ENCODE measurements at places on chromosomes 12 and 14. TPM values are rescaled to one million over a fixed set of nuclear protein-coding genes. Genes with fewer than 3 reads are reported as not detected.

Gene LTBR
- total RNA-seq, result 108 TPM

Gene HOXC10
- 10.9 TPM for total RNA-seq

Gene GALNT4
- 11.1 TPM for total RNA-seq

Gene KRT6A
- 0.33 TPM for total RNA-seq

Gene HOXC9
- 16.8 TPM for total RNA-seq

Gene TBX5
- total RNA-seq, result 6.2 TPM

Gene HNF1A
- total RNA-seq, result 0.29 TPM

Gene APPL2
- 73.0 TPM for total RNA-seq

Gene PACS2
- 70.9 TPM for total RNA-seq

Gene TAMALIN
- total RNA-seq, result 27.2 TPM

Gene CMAS
- total RNA-seq, result 20.6 TPM

GRCh38 chr14:69844171-69844570, 35.0 kb upstream of the SMOC1 start:
- no peak for DNase-seq

DNA sequence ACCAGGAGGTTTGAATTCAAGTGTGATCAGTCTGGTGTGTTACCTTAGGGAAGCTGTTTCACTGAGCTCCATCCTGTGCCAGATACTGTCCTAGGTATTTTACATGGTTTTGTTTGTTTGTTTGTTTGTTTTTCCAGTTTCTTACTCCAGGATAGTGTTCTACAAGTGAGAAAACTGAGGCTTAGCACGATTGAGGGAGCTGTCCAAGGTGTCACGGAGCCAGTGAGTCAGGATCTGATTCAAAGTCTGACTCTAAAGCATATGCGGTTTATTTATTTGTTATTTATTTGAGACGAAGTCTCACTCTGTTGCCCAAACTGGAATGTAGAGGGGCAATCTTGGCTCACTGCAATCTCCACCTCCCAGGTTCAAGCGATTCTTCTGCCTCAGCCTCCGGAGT, 79.7 kb upstream of the GNG2 start:
- DNase-seq, result no peak

GRCh38 chr12:60278209-60278608, 682.4 kb downstream of the SLC16A7 start:
- DNase-seq, result no peak

DNA sequence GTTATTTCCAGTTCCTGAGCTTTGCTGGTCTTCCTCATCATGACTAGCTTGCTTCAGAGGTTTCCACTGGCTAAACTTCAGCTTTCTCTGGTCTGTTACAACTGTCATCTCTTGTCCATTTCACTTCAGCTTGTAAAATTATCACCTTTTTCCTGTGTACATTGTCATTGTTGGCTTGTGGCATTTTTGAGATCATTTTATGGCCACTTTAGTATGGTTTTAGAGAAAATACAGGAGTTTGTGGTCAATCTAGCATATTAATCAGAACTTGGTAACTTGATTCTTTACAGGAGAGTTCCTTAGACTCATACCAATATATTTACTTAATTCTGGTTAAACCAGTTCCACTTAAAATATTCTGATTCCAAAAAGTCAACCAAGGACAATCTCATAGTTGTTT, 235.9 kb upstream of the KITLG start:
- DNase-seq, result no peak

DNA sequence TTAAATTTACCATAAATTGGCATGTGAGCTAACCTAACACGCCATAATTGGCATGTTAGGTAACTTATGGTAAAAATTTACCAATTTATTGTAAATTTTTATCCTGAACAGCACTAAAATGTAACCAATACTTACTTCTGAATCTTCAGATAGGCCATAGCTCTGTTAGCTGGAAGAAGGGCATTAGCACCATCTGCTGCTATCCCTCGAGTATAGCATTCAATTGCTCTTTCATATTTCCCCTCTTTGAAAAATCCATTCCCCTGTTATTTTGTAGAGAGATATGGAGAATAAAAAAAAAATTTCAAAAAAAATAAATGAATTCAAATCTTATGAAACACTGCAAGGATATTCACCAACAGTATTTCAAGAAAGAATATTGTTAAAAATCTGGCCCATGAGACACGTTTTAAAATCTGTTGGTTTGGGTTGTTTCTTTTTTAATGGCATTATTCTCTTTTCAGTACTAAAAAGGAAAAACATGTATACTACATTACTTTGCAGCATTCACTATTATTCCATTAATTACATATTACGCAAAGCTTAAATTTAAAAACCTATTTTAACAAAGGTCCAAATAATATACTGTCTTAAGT, 19.1 kb downstream of the RPAP3 start:
- no peak for DNase-seq

- no peak for DNase-seq
Measured at GRCh38 chr14:35034440-35034833, 11.6 kb upstream of the FAM177A1 start.

DNA sequence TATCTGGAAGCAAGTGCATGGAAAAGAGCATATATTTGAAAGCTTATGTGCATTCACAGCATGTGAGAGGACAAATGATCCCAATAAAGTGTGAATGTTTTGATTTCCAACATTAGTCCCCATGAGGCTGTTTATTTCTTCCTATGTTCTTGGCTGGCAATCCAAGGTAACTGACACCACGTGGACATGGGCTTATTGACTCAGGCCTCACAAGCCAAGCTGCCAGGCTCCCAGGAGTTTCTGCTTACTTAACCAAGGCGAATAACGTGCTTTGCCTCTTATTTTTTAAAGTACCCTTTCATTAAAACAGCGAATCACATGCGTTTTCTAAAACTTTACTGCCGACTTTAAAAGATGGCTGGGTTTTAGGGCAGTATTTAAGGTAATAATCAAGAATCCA, 441.7 kb downstream of the FUT8 start:
- DNase-seq, result no peak

GRCh38 chr12:26499979-26500640, 304.7 kb downstream of the SSPN start:
- DNase-seq, result no peak

DNA sequence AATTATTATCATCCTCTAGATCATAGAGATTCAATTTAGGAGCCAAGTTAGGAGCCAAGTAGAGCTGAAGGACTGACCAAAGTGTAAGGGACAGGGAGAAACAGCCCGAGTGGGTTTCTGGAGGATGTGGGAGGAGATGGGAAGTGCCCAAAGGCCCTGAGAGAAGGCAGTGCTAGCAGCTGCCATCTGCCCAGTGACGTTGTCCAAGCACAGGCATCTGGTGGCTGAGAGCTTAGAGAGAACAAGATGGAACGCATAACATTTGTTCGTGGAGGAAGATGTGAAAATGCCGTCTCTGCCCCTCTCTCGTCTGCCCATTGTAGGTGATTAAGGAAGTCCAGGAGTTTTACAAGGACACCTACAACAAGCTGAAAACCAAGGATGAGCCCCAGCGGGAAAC, 34.7 kb downstream of the CD9 start:
- DNase-seq, result no peak

DNA sequence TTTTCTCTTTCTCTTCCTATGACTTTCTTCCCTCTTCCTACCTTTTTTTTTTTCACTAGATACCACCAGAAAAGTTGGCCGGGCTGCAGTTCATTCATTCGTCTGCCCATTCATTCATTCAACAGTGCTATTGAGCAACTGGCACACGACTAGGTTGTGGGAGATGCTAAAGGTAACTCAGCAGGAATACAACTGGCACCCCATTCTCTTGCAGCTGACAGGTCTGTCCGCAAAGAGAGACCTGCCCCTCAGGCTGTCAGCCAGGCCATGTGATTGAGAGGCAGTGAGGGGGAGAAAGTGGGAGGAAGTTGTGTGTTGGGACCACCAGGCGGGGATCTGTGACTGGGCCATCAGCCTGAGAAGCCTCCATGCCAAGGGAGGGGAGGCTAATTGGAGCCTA, 105.2 kb downstream of the TSPAN9 start:
- DNase-seq, result no peak

- DNase-seq, result no peak
Measured at GRCh38 chr12:13635709-13636108, 345.7 kb downstream of the GRIN2B start.

DNA sequence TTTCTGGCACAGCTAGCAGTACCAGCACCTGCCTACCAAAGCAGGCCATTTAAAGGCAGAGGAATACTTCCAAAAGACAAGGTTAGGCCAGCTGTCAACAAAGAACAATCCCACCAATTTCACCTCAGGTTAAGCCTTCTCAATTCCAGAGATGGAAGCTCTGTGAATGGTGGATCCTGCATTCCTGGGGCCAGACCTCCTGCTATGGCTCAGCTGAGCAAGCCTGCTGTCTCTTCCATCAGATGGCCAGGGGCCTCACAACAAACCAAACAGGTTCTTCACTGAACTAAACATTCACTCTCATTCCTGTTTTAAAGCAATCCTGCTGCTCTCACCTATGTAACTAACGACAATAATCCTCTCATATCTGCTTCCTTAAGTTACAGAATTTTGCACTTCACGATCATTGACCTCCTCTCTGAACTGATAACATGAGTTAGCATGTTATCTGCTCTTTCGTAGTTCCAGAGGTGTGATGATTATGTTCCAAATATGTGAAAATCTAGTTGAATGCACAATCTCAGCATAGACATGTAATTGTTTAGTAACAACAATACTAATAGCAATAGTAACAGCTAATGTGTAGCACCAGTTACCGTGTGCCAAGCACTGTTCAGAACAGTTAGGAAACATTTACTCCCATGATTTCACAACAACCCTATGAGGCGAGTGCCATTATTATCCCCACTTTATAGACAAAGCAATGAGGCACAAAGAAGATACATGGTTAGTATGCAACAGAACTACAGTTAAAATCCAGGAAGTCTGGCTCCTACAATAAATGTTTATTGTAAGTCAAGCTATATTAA, 73.2 kb downstream of the SLC2A13 start:
- DNase-seq, result no peak

DNA sequence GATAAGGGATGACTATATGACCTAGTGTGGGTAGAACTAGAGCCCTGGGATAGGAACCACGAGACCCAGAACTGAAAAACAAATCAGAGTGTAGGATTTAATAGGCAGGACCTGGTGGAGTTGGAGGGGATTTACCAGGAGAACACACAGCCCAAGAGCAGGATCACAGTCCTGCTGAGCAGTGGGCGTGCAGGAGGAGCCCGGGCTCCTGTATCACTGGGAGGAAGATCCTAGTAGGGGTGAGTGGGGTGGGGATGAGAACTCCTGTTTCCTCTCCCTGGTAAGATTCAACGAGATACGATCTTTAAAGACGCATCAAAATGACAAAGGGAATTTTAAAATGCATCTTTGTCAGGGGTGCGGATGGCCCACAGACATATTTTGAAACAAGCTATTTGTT, 220.1 kb downstream of the GALC start:
- no peak for DNase-seq

GRCh38 chr14:67513631-67514108, 19.4 kb upstream of the PLEKHH1 start:
- no peak for DNase-seq

Data from breast epithelium (tissue), 4 donors.